SJCRH30 (cell line): ENCODE measurements at places on chromosomes 7 and 10.

DNA sequence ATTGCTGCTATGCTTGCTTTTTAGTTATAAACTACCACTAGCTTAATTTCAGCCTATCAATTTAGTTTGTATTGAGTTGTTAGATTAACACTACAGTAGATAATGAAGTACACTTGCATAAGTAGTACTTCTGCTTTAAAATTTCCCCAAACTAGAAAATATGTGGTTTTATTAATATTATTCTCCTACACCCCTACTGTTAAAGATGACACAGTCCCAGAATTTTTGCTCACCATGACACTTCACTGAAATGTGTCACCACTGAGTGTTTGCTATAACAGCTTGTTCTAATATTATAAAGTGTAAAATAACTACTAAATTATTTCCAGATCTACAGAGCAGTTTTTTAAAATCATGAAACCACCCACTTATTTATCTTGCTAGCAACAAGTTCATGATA is 31.6 kb downstream of the RHEB start:
- no peak for DNase-seq

DNA sequence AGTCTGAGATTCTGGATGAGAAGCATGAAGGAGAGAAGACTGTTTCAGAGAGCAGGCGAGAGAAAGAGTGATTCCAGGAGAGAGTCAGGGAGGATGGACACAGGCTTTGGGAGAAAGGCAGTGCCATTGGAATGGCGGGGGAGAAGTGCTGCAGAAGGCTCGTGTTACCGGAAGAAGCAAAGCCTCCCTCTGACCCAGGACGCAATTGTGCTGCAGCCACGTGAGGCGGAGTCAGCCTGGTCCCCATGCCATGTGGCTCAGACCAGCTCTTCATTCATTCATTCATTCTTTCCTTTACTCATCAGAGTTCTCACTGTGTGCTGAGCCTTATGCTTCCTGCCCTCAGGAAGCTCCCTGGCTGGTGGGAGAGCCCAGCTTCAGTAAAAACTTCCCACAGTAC is 49.2 kb upstream of the COL13A1 start:
- no peak for DNase-seq

DNA sequence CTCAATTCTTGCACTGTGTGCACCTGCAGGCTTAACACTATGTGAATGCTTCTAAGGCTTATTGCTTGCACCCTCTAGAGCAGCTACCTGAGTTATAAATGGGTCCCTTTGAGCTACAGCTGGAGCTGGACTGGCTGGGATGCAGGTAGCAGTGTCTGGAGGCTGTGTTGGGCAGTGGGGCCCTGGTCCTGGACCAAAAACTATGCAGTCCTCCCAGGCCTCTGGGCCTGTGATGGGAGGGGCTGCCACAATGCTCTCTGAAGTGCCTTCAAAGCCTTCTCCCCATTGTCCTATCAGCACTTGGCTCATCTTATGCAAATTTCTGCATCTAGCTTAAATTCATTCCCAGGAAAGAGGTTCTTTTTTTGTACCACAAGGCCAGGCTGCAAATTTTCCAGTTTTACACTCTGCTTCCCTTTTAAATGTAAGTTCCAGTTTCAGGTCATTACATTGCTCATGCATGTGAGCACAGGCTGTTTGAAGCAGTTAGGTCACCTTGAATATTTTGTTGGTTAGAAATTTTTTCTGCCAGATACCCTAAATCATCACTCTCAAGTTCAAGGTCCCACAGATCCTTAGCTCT is 26.0 kb downstream of the KBTBD2 start:
- DNase-seq, result no peak

- DNase-seq, result no peak
Observed at GRCh38 chr7:128074336-128074735, 43.1 kb upstream of the LRRC4 start.

DNA sequence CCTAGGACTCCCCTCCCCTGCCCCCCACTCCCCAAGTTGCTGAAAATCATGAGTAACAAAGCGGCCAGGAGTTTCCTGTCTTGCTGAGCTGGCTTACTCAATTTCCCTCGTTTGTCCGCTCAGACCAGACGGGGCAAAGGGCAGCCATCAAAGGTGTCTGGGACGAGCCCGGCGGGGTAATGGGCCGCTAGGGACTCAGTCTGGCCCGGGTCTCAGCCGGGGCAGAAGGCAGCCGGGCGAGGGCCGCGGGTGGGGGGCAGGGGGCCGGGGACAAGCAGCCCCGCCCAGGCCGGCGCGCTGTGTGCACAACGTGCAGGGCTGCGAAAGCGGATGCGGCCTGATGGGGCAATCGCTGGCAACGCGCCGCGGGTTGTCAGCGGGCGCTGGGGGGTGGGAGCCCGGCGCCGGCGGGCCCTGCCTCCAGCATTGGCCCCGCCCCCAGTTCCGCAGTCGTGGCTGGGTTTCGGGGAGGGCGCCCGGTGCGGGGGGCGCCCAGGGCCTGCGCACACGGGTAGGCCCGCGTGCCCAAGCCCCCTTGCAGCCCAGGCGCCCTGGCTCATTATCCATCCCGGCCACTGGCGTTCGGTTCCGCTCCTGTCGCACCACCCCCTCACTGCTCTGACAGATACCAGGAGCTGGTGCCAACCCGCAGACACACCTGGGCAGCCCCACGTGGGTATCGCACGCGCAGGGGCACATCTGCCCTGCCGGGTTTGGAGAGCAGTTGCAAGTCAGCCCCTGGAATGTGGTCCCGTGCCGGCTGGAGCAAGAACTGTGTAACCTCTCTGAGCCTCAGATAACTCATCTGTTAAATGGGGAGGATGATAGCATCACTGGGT is 35.1 kb downstream of the DNAJB12 start:
- peak; percentile 77 for DNase-seq

- no peak for DNase-seq
Observed at GRCh38 chr10:123863183-123863575, 28.4 kb downstream of the CPXM2 start.

DNA sequence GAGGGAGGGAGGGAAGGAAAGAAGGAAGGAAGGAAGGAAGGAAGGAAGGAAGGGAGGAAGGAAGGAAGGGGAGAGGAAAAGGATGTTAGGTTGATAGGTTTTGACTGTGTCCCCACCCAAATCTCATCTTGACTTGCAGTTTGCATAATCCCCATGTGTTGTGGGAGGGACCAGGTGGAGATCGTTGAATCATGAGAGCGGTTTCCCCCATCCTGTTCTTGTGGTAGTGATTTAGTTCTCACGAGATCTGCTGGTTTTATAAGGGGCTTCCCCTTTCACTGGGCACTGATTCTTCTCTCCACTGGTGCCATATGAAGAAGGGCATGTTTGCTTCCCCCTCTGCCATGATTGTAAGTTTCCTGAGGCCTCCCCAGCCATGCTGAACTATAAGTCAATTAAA is 15.1 kb upstream of the NUDCD3 start:
- DNase-seq, result no peak

DNA sequence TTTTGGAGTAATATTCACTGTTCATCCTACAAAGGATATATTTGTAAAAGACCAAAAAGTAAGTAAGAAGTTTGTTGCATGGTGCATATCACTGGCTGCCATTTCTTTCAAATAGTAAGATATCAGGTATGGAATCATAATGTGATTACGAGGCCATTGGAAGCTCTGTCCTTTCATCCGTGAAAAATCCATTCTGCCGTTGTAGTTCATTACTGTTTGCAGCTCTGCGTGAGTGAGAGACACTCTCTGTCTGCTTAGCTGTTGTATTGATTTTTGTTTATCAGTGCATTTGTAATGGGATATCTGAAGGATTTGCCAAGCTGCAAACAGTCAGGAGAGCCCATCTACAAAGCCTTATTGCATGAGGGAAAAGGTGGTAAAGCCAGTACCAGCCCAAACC is 44.1 kb upstream of the SLC39A12 start:
- DNase-seq, result no peak

DNA sequence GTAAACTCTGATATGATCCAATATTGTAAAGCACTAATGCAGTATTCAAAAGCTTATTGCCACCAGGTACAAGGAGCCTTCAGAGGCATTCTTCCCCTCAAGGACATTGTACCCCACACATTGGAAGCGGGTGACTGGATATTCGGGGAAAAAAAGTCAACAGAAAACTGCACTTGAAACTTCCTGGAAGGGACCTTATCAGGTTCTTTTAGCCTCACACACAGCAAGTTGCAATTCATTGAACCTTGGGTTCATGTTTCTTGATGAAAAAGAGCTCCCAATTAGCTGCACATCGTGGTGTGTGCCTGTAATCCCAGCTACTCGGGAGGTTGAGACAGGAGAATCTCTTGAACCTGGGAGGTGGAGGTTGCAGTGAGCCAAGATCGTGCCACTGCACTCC is 16.4 kb upstream of the MICU1 start:
- no peak for DNase-seq

- no peak for DNase-seq
Observed at GRCh38 chr7:937856-938484, 16.5 kb downstream of the ADAP1 start.

DNA sequence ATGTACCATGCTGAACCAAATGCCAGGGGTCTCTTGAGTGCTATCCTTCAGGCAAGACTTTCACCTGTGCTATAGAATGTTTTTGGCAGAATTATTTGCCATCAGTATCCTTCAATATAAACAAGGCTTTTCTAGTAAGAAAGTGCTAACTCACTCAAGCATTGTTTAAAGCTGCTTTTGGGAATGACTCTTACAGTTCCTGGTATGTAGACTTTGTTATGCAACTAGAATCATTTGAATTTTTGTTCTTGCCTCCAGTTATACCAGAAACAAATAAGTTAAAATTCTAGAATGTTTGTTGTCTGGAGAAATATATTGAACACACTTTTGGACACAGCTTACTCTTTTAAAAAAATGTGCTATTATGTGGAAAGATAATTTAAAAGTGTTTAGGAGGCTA is 39.5 kb upstream of the RTKN2 start:
- DNase-seq, result no peak

GRCh38 chr10:6912929-6913328 is 332.9 kb upstream of the PRKCQ start:
- no peak for DNase-seq

DNA sequence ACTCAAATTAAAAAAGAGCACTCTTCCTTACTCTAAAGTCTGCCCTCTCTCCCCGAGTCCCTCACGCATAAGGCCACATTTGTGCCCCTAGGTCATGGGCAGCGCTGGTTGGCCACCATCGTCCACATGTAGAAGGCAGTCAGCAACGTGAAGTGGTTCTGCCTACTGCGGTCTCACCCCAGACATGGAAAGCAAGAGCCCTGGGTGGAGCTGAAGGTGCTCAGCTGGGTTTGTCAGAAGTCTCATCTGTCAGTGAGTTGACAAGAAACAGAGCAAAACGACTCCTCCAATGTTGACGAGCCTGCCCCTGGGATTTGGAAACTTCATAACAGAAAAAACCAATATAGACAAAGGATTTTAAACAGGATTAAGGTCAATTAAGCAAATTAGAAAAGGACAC is 192.3 kb upstream of the PRSS58 start:
- DNase-seq, result no peak

DNA sequence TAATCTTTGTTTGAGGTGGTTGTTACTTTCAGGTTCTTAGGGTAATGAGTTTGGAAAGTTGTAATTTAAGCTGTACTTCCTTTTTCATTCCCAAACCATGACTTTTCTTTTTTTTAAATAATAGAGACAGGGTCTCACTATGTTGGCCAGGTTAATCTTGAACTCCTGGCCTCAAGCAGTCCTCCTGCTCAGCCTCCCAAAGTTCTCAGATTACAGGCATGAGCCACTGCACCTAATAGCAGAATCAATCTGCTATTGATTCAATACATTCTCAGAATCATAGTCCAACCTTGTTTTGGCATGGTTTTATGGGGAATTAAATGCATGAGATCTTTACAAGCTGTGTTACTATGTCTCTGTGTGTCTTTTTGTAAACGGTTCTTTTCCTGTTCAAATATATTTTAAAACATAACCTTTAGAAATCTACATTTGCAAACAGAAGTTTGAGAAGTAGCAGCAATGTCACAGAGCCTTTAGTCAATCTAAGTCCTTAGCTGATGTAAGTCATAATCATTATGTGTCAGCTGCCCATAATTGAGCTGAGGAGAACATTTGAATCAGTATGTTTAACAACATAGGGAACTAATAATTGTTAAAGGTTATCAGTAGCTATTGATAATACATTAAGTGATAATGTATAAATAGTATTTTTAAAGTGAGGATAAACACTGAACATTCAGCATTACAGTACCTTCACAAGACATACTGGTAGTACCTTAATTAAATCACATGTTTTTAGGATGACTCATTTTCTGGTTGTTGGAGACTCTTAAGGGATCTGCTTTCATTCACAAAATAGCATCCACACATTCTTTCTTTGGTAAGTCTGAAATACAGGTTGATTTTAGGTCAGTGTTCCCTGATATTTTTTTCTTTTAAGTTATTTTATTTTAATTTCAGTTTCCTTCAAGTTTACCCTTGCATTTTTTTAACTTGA is 8.8 kb downstream of the INPP5F start:
- no peak for DNase-seq

GRCh38 chr10:131806646-131807317 is 94.0 kb upstream of the PPP2R2D start:
- DNase-seq, result no peak

DNA sequence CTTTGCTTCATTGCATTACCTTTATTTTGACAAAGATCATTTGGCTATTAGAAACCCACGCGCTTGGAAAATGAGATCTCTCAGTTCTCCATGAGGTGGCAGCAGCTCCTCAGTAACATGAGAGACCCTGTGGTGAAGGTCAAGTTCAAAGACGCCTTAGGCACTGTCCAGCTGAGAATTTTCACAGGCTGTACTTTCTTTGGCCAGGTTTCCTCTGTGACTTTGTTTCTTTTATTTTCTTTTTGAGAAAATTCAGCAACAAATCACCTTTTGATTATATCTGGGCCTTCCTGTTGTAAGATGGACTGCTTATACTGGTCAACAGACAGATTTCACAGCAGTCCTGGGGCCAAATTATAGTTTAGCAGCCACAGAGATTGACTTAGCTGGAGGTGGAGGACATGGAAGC is 54.5 kb downstream of the RAB18 start:
- DNase-seq, result peak; percentile 88

DNA sequence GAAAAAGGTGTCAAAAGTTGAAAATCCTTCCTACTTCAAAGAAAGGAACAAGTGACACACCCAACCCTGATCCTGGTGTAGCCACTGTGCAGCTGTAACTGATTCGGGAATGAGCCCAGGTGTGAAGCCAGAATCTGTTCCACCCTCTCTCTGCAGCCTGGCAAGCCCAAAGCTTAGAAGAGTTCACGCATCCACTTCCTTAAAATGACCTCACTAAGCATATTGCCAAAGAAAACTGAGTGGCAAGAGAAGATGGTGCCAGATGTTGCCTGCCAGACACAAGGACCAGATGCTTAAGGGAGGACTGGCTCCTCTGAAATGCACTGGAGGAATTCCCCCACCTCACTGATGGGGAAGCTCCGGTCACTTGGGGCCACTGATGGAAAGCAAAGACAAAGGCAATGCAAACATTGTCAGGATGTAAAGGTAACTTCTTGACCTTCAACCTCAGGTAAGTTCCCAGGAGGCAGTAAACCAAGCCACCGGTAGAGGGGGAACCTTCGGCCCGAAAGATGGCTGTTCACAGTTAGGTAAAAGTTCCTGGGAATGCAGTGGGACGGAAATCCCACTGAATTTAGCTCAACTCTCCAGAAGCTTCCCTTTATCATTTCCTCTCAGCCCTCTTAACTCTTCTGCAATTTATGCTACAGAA is 554.9 kb downstream of the KCNMA1 start:
- no peak for DNase-seq
